ENCODE measurements at places on chromosomes 1 and 21. TPM values are rescaled to one million over a fixed set of nuclear protein-coding genes. Genes with fewer than 3 reads are reported as not detected.

DNA sequence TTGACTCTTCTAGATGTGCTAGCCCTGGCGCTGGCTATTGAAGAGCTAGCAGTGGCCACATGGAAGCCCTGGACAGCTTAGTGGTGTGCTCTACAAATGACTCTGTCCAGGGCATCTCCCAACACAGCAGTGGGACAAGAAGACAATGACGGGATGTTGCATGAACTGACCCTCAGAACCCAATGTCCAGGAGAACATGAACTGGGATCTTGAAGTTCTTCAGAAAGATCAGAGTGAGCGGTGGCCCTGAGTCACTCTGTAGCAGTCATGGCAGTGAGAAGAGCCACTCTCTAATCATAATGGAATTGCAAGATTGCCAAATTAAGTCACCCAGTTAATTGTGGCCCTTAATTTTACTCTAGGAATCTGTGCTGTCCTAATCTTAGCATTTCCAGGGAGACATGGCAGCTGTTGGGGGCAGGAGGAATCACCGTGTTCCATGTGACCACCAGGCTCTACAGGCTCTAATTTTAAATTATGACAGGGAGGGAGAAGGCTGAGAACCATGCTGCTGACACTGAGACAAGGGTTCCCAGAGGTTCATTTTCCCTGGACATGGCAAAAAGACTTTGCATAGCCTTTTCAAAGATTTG, 10.2 kb upstream of the OBSCN start:
- DNase-seq: no peak

- DNase-seq: no peak
Measured at GRCh38 chr1:211547710-211548109, 31.3 kb downstream of the SLC30A1 start.

DNA sequence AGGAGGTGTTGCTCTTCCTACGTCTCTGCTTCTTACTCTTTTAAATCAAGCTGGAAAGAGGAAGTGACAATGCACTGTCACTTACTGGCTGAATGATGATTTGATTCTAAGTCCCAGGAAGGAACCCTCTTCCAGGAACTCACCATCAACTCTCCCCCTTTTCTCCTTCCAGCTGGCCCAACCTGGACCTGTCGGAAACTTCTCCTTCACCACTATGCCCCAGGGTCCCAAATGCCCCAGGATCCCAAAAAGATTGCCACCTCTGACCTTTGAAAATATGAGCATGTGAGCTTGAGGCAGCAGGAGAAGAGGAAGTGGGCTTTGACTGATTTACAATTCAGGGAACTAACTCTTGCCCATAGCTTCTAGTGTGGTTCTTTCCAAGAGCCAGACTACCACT, 5.3 kb upstream of the ADAMTS5 start:
- DNase-seq: no peak

GRCh38 chr1:183991348-183991747, 46.2 kb downstream of the COLGALT2 start:
- DNase-seq: no peak

GRCh38 chr1:240020871-240021270, 70.8 kb upstream of the FMN2 start:
- DNase-seq: no peak

GRCh38 chr1:70836456-70836855, 211.2 kb downstream of the PTGER3 start:
- no peak for DNase-seq

- DNase-seq: no peak
Measured at GRCh38 chr1:198873696-198874230, 234.9 kb downstream of the PTPRC start.

- DNase-seq: no peak
Measured at GRCh38 chr1:195656780-195657179, 951.5 kb downstream of the KCNT2 start.

The LTN1 gene
- polyA plus RNA-seq: 3.1 TPM

DNA sequence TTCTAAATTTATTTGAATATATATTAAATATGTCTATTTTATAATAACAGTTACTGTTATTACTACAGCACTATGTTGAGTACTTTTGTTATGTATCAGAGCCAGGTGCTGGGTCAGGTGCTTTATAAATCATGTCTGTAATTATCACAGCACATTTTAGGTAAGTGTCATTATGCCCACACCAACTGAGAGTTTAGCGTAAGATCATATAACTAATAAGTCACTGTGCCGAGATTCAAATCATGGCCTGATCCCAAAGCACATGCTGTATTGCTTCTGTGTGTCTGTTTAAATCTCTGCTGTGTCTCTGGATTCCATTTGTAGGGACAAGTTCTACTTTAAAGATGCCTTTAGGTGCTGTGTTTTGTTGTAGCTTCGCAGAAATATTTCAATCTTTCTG, 1.9 kb downstream of the GPSM2 start:
- DNase-seq: no peak

GRCh38 chr1:230185076-230186001, 118.3 kb downstream of the GALNT2 start:
- peak; percentile 26 for DNase-seq

The FLVCR1 gene
- polyA plus RNA-seq: 4.4 TPM

DNA sequence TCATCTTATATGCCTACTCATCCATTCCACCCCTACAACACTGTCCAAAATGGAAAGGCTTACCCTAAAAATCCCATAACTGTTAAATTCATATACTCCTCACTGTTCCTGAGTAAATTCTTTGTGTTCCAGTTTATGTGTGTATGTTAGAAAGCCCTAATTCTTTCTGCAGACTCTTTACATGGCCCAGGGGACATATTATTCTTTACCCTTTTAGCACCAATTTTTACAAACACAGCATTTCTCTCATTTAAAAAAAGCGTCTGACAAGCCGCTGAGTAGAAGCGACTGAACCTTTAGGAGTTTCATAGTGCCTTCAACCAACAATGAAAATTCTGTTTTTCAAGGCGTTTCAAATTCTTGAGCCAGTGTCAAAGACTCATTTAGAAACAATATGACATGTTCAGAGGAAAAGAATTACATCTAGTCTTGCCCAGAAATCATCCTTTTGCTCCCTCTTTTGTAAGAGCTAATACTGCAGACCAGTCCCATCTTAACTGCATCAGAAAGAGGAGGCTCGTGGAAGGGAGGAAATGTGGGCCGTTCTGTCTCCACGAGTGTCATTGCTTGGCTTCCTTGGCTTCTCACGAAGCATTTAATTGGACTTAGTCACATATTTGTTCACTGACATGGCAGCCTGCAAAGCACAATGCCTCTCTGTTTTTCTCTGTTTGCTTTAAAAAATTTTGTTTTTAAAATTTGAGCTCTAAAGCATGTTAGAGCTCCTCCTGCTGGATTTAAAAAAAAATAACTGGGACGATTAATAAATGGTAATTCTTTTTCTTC, 21.3 kb upstream of the C1orf105 start:
- DNase-seq: peak; percentile 90

DNA sequence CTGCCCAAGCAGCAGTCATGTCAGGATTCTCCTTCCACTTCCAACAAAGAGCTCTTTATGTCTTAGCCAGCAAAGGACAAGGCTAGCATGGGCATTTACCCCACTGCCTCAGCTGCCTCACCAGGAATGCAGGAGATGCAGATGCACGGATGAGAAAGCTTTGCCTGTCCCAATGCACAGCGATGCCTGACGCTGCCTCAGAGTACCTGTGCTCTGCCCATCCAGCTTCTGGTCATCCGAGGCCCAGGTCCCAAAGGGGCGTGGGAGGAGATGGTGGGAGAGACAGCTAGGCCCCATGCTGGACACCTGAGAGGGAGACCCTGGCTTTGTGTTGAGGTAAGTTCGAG, 59.0 kb downstream of the IRF2BP2 start:
- DNase-seq: no peak

DNA sequence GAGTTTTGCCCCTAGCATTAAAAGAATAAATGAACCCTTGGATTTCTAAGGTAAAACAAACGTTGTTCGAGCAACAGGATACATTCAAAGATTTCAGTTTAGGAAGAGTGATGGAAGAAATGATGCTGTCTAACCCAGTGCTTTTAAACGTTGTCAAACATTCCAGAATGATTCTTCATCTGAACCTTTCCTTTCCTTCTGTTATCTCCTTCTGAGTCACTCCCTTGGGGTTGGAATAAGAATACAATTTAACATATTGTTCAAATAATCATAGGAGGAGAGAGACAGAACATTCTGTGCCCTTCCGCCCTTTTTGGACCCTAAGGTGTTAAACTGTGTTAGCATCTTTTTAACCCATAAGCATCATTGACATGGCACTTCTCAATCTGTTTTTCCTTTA, 61.1 kb upstream of the RCOR3 start:
- no peak for DNase-seq
